ENCODE measurements at places on chromosomes 12 and 14.

DNA sequence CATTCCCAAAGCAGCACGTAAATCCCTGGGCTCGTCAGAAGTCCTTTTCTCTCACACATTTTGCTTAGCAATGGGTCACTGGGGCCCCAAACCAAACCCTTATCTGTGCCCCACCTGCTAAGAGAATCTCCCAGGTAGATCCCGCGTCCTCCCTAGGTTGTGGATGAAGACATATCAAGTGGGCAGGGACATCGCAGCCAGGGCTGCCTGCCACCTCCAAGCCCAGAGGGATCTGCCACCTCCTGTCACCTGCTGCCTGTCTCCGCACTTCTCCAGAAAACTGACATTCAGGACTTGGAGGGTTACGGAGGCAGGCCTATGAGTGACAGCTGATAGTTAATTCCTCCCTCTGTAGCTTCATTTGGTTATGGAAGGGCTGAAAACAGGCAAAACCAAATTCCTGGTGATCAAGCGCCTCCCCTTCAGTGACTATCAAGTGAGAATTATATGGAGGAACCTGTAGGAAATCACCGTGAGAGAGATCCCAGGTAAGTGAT lies 19.5 kb downstream of the BCL11B start:
- no peak for DNase-seq

GRCh38 chr12:64318605-64319004 lies 72.0 kb downstream of the C12orf56 start:
- no peak for DNase-seq

GRCh38 chr14:82621881-82622450 lies 1088.3 kb upstream of the SEL1L start:
- no peak for DNase-seq

DNA sequence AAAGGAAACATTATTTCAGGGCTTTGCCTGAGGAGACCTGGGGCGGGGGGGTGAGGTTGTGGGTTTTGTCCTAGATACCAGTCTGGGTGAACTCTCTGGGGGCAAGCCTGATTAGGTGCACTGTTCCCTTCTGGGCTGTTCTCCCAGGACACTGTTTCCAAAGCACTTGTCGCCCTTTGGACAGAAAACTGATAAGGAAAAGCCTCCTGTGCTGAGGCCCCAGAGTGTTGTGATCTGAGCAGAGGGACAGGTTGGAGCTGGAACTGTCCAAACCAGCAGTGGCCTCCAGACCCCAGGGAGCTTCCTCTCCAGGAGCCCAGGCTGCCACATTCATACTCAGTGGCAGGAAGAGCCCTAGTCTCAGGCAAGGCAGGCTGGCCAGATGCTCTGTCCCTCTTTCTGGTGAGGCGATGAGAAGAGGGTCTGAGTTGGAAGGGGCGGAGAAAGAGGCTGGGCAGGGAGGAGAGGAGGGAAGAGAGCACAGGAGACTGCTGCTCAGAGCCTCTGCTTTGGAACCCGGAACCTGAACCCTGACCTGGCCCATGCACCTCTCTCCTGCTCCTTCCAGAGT lies 1.9 kb downstream of the GALNT16 start:
- DNase-seq: no peak

- no peak for DNase-seq
Observed at GRCh38 chr12:366820-367219, 22.3 kb downstream of the KDM5A start.

DNA sequence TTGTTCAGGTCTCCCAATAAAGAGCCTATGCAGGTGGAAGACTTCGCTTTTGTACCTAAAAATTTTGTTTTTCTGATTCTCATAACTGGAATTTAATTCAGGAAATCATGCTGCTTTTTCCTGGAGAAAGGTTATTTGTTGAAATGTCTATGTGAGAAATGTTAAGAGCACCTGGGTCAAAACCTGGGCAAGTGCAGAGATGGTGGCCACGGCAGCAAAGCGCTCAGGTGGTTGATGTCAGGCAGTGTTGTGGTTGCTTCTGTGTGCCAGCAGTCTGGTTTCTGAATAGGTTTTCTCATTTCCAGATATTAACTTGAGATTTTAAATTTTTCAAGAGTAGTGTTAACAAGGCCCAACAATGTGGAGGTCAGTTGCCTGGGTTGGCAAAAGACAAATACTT lies 96.2 kb downstream of the ESR2 start:
- no peak for DNase-seq

GRCh38 chr14:63545431-63545830 lies 2.3 kb upstream of the PPP2R5E start:
- DNase-seq: no peak

- DNase-seq: peak; percentile 1
Observed at GRCh38 chr14:31122098-31122611, 85.4 kb downstream of the HECTD1 start.

DNA sequence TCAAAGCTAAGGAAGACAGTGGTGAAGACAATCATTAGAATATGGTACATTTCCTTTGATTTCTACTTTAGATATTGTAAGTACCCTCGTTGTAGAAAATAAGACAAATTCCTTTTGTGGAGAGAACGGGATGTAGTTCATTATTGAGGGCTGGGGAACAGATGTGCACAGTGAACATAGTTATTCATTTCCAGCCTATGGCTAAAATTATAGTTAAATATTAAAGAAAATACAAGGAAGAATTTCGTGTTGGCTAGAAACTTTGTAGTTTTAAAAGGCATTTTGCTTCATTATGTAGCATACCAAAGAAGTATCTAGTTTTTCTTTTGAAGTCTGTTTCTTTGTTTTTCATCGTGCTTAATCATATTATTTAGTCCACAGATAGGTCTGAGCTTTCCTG lies 201.8 kb downstream of the ESR2 start:
- no peak for DNase-seq

DNA sequence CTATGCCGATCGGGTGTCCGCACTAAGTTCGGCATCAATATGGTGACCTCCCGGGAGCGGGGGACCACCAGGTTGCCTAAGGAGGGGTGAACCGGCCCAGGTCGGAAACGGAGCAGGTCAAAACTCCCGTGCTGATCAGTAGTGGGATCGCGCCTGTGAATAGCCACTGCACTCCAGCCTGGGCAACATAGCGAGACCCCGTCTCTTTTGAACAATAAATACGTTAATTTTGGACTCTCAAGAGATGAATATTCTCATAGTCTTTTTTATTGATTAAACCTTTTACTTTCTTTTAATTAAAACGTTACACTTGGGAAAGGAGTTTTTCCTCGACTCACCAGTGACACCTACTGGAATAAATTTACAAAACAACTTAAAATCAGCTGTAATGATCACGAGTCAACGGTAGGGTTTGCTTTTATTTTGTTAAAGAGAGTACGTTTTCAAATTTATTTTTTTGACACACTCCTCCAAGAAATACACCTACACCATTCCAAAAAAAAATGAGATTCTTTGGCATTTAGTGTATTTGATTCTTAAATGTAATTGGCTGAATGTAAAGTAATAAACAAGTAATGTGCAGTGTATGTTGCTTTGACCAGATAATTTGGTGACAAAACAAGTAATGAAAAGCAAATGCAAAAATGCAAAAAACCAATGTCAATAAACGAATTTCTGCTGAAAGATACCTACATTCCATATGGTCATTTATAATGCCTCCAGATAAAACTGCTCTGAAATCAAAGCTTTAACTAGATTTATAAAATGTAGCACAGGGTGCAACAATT lies 687 bp upstream of the RPS29 start:
- DNase-seq: peak; percentile 57

GRCh38 chr14:51094282-51094821 lies 553 bp downstream of the TRIM9 start:
- no peak for DNase-seq

DNA sequence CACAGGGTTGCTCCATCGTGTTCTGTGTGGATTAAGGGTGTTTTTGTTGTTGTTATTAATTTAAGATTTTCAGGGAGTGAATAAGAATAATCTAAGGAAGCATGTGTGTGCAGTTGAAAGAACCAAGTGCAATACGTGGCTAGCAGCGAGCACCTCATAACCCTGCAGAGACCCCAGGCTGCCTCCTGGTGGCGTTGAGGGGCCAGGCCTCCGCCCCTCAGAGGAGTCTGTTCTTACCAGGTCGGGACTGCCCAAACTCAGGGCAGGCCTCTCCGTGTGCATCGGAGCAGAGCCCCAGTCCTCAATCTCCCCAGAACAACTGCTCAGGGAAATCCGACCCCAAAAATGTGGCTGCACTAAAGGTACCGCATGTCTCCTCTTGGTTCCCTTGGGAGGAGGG lies 36.8 kb downstream of the IL31 start:
- DNase-seq: no peak

DNA sequence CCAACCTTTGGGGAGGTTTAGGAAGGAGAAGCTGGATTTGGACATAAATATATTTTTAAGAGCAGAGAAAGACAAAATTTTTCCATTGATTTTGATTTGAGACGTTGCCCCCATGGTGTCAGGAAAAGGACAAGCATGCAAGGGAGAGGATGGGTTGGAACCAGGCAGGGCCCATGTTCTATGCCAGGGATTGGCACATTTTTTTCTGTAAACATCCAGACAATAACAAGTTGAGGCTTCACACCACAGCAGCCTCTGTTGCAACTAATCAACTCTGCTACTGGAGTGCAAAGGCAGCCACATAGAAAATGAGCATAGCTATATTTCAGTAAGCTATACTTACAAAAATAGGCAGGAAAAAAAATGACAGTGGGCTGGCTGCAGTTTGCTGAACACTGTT lies 44.7 kb downstream of the NR1H4 start:
- no peak for DNase-seq

GRCh38 chr14:68939893-68940613 lies 39.0 kb downstream of the ACTN1 start:
- DNase-seq: peak; percentile 94

GRCh38 chr12:127619869-127620734 lies 646.9 kb upstream of the TMEM132C start:
- no peak for DNase-seq

GRCh38 chr12:109596418-109597244 lies 23.0 kb downstream of the MVK start:
- no peak for DNase-seq

- no peak for DNase-seq
Observed at GRCh38 chr12:92123780-92124688, 21.6 kb downstream of the BTG1 start.

DNA sequence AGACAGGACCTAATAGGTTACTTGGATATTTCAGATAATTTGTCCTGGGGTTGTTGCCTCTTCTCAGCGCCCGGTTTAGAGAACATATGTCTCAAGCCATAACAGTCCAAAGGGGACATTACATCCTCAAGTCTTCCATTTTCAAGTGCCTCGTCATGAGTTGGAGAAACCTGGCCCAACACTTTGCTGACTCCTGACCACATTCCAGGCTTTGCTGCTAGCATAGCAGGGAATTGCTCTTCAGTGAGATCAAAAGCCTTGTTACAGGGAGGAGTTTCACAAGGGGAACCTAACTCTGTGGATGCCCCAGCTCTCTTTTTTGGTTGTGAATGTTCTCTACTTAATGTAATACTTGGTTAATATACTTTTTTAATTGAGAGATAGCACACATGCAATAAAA lies 8.2 kb upstream of the MMP19 start:
- DNase-seq: no peak

- no peak for DNase-seq
Observed at GRCh38 chr12:54251667-54252284, 28.1 kb downstream of the CBX5 start.

- DNase-seq: no peak
Observed at GRCh38 chr12:76202621-76203020, 118.1 kb upstream of the NAP1L1 start.

- DNase-seq: no peak
Observed at GRCh38 chr12:102462386-102462785, 18.0 kb downstream of the IGF1 start.

DNA sequence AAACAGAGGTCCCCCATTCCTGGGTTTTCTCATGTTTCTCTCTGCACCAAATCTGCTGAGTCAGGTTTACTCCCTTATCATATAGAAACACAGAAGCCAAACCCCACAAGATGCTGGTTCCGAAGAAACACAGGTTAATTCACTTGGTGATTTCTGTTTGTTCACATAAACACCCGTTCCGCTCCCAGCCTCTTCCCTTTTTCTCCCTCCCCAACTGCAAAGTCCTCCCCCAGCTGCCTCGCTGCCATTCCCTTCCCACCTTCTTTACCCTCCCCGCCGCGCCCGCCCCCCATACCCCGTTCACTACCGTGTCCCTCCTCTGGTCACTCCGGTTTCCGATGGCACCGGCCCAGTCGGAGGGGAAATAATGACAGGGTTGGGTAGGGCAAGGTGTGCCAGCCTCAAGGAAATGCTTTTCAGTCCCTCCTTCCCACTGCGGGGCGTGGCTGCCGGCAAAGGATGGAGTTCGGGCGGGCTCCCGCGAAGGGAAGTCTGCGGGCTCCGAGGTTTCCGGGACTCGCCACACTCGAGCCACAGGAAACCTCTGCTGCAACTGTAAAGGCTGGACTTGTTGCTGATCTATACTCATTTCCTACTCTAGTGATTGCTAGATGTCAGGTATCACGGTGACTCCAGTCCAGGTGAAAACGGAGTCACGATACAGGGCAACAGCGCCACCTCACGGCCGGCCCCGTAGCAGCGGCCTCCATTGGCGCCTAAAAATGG lies at the start of gene STYK1:
TSS of gene STYK1 (minus strand) at position 394 of the 726 bp plus-strand sequence. CDS start 39,434 bp downstream, outside the sequence.
- DNase-seq: peak; percentile 12

- DNase-seq: no peak
Observed at GRCh38 chr14:37493606-37494005, 101.4 kb downstream of the FOXA1 start.

- no peak for DNase-seq
Observed at GRCh38 chr14:25899197-25899596, 698.6 kb downstream of the NOVA1 start.

DNA sequence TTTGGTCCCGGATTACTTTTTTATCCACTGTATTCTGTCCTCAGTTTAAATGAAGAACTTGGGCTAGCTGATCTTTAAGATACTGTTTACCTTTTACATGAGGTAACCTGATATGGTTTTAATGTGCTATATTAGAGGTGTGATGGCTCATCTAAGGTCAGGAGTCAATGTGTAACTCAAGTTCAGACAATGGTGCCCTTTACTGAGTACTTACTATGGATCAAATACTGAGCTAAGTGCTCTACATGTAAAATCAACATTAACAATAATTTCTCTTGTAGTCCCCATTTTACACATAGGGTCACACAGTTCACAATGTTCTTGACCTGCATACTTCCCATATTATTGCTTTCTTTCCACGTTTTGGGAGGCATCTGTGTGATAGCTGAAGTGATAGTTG lies 79.2 kb downstream of the CEP83 start:
- no peak for DNase-seq

DNA sequence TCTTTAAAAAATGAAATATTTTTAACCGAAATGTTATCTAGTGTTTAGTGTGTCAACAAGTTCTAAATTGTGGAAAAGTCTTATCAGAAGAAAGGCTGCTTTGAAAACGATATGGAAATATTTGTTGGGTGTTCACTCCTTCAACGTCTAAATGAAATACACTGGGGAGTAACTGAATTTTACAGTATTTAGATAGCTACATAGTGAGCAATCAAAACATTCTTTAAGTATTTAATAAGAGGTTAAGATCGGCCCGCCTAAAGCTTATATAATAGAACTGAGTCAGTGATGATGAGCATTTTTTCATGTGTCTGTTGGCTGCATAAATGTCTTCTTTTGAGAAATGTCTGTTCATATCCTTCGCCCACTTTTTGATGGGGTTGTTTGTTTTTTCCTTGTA lies 228.3 kb downstream of the RAD51B start:
- no peak for DNase-seq

GRCh38 chr12:21528953-21529352 lies 2.9 kb downstream of the SPX start:
- no peak for DNase-seq

- DNase-seq: no peak
Observed at GRCh38 chr12:107983756-107984472, 145.2 kb upstream of the WSCD2 start.

- DNase-seq: peak; percentile 29
Observed at GRCh38 chr12:93868771-93869170, 191.6 kb downstream of the CRADD start.

GRCh38 chr14:78278464-78279250 lies 108.5 kb downstream of the NRXN3 start:
- no peak for DNase-seq

GRCh38 chr12:25625146-25625545 lies 72.1 kb upstream of the LMNTD1 start:
- DNase-seq: no peak
